Activated CD4-positive, alpha-beta T cell treated with anti-CD3 and anti-CD28 coated beads, Interleukin-2, Interleukin-6, amounts not matched to agents 100 ng/mL and 50 ng/mL, durations not matched to agents 16 hours and 8 hours (primary cell): ENCODE measurements at places on chromosomes 6 and 20.

DNA sequence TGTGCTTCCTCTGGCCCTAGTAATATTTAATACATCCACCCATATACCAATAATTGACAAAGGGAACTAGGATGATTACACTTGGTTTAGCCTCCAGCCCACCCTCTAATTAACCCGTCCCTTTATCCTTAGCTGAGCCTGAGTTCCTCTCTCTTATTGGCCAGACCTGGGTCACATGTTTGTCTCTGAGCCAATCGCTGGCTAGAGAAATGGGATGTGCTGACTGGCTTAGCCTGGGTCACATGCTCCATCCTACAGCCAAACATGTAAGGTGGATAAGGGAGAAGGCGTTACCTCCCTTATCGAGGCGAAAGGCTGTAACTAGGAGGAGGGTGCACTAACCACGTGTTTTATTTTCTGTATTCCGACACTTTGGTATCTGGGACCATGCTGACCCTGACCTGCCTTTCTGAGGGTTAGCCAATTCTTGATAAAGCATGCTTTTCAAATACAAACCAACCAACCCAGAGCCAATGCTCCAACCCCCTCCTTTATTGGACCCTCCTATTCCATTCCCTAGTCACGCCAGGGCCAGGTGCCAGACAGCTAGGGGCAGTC, 262.7 kb downstream of the PREX1 start:
- DNase-seq = no peak

- no peak for DNase-seq
Observed at GRCh38 chr20:50930976-50931305, 296 bp downstream of the ADNP start.

DNA sequence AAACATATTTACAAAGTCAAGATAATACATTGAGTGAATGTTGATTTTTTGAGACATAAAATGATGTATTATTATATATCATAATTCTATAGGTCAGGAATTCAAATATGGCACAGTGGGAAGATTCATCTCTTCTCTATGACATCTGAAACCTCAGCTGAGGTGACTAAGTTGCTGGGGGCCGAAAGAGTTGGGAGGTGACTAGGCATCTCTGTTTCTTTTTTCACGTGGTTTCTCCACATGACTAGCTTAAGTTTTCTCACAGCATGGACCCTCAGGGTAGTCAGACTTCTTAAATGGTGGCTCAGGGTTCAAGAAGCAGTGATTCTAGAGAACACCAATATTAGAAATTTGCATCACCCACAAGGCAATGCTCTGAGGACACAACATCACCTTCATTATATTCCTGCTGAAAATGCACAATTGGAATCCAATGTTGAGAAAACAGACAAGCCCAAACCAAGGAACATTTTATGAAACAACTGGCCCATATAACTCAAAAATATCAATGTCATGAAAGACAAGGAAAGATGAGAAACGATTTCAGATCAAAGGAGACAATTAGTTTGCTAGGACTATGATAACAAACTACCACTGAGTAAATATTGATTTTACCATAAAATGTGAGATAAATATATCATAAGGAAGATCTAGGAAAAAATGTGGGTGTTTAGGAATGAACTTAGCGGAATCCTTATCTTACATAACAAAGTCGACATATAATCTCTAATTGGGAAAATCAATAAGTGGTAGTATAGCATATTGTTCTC, 273.3 kb upstream of the IRAK1BP1 start:
- DNase-seq = no peak

DNA sequence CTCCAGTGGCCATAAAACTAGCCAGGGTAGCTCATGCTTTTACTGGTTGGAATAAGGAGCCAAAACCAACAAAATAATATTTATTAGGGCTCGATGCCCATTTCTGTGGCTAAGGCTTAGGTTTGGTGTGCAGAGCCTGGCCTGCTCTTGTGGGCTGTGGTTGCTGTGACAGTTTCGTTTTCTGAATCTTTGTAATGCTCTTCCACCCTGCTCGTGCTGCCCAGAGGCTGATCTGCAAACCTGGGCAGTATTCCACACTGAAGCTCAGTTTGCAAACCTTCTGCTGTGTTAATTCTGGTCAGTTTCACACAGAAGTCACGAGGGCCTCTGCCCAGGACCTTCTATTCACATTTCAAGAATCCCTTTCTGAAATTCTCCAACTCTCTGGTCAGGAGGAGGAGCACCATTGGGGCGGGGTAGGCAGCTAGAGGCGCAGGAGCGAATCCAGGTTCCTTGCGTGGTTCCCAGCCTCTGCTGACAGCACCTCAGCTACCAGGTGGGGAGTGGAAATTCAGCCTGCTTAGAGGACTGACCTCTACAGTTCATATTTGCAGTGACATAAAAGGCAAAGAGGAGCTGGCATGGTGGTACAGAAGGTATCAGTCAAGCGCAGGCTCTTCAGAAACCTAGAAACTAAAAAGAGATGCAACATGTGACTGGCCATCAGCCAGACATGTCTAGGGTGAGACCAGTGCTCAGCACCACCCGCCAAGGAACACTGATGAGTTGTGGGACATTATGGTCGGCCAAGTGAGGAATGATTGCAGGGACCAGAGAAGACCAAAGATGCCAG, 14.3 kb upstream of the C20orf144 start:
- peak; percentile 43 for DNase-seq

- no peak for DNase-seq
Observed at GRCh38 chr6:126026001-126026400, 39.7 kb downstream of the TRMT11 start.

DNA sequence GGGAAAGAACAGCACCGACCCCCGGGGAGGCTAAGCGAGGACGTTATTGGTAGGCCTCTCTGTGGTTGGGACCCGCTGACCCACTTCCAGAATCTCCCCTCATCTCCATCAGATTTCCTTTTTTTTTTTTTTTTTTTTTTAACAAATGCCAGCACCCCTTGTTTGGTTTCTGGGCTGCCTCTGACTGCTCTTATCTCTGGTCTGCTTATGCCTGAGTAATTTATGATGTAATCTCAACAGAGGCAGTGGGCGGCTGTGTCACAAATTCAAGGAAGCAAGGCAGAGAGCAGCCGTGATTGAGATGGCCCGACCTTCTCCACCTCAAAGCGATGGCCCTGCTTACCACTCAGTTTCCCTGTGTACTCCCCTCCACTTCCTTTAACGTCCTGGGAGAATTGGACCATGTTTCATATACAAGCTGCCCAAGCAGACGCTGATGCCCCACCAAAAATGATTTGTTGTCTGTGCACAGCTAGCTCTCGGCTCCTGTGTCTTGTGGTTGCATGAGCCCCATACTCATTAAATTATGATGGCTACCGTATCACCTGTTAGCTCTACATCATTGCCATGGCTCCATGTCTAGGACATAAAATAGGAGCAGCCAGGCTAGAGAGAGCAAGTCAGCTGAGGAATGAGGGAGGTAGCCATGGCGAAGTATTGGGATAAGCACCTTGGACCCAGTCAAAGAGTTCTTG, 98.1 kb downstream of the ZNF217 start:
- DNase-seq = no peak

- no peak for DNase-seq
Observed at GRCh38 chr20:9206486-9206885, 137.6 kb downstream of the PLCB4 start.
